ENCODE measurements at places on chromosomes 5 and 9. TPM values are rescaled to one million over a fixed set of nuclear protein-coding genes. Genes with fewer than 3 reads are reported as not detected.

RAB3C gene
- 5.8 TPM for total RNA-seq

DNA sequence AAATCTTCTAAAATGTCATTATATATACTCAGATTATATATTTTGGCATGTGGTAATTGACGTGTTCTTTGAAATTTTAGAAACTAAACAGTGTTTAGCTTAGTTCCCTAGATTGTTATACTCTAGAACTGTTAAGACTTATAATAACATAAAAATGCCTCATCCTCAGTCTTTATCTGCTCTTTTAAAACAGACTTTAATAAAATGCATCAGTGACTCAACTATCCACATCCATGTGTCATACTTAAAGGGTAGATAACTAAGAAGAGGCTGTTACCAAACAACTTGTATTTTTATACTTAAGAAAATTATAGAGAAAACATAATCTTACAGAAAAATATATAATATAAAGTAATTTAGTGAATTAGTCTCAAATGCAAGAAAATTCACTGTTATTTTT lies 15.2 kb downstream of the NFIL3 start:
- no peak for DNase-seq

GRCh38 chr9:123695386-123695785 lies 234.5 kb downstream of the DENND1A start:
- DNase-seq: no peak

- no peak for DNase-seq
Measured at GRCh38 chr5:146802945-146803522, 75.5 kb downstream of the PPP2R2B start.

DNA sequence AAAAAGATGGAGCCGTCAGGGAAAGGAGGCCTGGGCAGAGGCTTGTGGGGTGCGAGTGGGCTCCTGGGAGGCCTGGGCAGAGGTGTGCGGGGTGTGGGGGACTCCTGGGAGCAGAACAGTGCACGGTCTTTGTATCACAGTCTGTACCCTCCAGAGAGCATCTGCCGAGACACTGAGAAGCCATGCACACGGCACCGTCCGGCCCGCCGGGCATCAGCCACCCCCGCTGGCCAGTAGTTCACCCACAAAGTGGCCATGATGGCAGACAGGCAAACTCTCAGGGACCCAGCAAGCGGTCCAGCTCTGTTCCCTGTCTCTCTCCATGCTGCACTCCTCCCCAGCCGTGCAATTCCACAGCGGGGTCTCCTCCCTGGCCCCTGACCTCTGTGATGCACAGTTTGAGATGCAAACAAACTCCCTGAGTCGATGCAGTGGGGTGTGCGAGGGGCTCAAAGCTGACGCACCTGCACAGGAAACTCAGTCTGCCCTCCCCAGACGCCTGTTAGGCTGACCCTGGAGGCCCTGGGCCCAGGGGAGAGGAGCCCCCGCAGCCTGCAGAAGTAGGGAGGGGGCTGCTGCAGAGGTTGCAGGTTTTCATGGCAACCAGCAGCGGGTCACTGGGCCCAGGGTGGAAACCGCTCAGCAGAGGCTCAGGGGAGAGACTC lies 9.1 kb upstream of the GPSM1 start:
- DNase-seq: no peak

GRCh38 chr5:71786337-71787055 lies 67.4 kb downstream of the CARTPT start:
- DNase-seq: no peak

- no peak for DNase-seq
Measured at GRCh38 chr5:80754900-80755299, 100.1 kb upstream of the DHFR start.

DNA sequence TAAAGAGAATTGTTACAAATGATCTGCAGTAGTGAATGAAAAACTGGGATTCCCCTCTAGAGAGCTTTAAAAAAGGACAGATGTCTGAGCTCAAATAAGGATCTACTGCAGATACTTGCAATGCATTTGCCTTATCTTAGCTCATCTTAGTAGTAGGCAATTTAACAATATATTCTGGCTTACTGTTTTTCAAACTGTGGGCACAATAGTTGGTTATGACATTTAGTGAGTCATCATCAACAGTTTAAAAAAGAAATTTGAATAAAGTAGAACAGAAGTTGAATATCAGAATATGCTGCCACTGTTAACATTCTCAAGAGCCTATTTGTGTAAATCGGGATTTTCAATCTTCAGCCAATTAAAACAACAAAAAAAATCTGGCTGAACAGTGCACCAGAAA lies 6.7 kb upstream of the CAST start:
- DNase-seq: no peak

Data from ureter (tissue), 1 donor.